Stimulated activated naive CD4-positive, alpha-beta T cell (primary cell): ENCODE measurements at places on chromosomes 7 and 10.

DNA sequence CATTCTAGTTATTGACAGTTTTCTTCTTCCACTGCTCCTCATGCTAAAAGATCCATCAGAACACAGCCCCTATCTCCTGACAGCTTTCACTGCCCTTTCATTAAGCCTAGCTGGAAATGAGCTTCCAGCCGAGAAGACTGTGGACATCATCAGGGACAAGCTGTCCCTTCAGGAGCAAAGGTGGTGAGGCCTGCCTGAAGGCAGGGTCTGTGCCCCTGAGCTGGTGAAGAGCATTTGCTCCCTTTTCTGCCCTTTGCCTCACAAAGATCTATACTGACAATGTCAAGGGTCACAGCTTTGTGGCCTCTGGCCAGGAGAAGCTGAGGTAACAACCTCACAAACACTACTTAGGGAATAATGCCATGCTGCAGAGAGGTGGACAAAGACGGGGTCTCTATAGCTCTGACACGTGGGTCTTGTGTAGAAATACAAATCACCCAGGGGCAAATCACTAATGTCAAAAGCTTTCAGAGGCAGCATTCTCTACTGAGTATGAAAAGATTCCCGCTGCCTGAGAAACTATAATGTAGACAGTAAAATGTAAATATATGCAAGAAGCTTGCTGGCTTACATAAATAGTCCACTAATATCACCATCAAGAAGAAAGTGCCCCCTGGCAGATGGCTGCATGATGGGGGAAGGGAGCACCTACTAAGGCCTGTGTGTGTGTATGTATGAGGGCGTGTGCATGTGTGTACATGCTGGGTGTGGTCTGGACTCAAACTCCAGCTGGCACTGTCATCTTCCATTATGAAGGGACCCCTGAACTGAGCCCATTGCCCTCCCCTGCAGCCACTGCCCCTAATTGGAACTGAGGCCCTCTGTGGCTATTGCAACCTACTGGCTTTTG lies 55.8 kb downstream of the HBP1 start:
- no peak for DNase-seq

- no peak for DNase-seq
Measured at GRCh38 chr10:93081834-93082233, 8.1 kb downstream of the CYP26A1 start.

- DNase-seq: no peak
Measured at GRCh38 chr7:43377196-43377960, 205.5 kb upstream of the STK17A start.

DNA sequence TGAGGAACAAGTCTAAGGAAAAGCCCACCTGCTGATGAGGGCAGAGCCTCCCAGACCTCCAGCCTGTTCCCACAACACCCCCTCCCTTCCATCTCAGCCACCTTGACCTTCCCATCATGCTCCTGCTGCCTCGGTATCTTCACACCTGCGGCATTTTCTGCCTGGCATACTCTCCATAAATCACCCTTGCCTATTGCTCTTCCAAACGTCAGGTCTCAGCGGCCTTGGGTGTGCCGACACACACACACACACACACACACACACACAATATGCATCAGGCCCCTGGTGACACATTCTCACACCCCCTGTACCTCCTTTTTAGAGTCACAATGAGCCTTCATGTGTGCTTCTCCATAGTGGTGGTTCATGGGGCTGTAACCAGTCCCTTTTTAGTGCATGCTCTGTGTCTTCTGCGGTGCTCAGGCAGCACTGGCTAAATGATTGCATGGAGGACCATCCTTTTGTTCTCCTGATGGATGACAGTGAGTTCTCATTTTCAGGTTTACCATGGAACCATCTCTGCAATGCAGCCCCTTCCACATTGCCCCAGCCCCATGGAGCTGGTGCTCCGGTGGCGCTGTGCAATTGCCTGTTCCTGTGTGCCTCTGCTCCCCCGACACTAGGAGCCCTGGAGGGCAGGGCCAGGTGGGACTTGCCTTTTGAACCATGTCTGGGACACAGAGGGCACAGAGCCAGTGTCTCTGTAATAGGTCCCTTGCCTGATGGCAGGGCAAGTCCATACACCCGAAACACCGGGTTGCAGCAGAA lies 4.5 kb downstream of the ADIRF start:
- DNase-seq: no peak

DNA sequence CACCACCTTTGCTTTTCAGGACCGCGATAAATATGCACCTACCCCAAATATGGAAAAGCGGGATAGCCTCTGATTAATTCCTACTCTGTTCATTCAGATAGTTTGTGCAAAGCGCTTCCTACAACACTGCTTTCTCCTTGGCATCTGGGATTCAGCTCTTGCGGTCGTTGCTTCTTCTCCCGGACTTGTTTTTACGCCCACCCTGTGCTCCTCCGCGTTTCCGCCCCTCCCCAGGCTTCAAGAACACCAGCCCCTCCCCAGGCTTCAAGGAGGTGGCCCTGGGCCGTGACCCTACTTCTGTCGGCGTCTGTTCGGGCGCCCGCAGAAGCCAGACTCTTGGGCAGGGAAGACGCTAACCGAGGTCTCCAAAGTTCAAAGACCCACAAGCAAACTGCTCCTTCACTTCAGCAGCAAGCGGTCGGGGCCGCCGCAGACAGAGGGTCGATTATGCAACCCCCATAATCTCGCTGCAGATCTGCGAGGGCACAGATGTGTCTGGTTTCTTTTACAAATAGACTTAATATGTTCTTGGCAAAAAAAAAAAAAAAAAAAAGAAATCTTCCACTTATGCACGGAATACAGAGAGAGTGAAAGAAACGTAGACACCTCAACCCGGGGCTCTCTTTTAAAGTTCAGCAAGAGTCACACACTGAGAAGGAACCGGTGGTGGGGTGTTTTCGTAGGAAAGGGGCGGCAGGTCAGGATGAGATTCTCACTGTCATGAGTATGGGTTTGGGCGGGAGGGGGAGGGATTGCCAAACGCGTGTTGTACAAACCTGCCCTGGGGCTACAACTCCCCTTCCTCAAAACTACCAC lies 1.9 kb downstream of the DLX5 start:
- DNase-seq: no peak

GRCh38 chr7:55078465-55079372 lies 59.9 kb downstream of the EGFR start:
- no peak for DNase-seq

GRCh38 chr10:124550293-124551034 lies 88.8 kb downstream of the LHPP start:
- DNase-seq: no peak

DNA sequence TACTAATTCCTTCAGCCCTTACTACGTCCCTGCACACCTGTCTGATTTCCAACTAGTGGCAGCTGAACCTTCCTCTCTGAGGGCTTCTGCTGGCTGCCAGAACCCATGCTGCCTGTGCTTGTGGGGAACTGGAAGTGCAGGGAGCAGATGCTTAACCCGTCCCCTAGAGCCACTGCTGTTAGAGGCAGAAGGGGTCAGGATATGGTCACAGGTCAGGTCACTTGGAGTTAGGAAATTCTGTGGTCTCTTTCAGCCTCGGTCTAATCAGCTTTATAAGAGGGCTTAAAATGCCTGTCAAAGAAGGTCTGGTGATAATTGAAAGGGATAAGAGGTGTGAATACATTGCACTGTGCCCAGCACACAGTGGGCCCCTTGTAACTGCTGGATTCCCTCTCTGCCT lies 82.0 kb downstream of the PLPP4 start:
- DNase-seq: no peak
